ENCODE measurements at places on chromosomes 3 and 15.

DNA sequence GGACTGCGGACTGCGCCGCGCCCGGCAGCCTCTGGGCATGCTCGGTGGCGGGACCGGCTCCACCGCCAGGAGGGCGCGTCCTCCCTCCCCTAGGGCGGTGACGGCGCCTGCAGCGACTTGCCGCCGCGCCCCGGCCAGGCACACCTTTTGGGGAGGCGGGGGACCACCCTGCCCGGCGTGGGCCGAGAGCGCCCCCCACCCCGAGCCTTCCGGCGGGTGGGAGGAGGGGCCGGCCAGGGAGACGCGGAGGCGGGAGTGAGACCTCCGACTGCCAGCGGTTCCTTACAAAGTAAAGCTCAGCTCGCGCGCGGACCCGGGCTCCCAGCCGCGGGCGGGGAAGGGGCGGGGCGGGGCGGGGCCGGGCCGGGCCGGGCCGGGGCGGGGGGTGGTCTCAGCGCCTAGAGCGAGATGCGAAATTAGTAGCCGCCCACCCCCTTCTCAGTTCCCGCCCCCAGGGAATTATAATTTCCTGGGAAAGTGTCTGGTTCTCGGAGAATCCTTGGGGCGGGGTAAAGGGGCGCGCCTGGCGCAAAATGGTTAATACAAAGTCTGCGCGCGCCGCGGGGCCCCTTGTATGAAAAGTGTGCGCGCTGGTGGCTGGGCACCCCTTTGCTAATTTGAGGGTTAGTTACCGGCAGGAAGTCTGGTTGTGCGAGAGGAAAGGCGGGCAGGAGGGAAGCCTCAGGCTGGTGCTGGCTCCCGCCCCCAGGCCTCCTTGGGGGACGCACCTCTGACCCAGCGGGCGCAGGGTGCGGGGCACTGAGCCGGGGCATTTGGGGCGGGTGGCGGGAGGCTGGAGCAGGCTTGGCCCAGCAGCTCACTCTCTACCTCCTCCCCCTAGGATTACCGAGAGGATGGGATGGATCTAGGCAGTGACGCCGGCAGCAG, 224.8 kb upstream of the IL12A start:
- peak; percentile 40 for ATAC-seq

DNA sequence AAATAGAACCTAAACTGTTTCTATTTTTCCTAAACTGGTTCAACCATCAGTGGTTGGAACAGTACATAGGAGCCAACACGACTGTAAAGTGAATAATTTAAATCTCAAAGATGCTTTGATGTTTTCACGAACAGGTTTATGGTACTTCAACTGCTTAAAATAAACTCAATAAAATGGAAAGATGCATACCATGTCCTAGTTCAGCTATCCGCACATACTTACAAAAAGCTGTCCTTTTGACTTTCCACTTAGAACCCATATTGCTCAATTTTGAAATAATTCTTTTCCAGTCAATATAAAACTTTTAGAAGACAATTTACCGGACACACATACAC, 902 bp downstream of the CMTM6 start:
- ATAC-seq: no peak

GRCh38 chr3:169497567-169498257, 165.8 kb downstream of the MECOM start:
- no peak for ATAC-seq

DNA sequence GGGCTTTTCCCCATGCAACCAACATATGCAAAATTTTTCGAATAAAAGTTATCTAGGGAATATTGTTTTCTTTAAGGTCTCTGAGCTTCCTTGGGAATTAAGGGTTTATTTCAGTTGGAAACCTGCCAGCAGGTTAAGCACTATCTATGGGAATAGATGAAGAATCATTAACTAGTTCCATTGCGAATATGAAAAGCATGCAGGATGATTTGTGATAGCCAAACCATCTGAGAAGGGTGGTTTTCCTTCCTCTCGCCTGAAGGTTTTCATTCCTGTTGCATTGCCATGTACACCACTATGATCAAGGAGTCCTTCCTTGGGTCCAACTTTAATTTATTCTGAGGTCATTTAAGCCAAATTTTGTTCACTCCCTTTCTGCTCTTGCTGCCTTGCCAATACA, 184.9 kb downstream of the NR2F2 start:
- ATAC-seq: no peak

DNA sequence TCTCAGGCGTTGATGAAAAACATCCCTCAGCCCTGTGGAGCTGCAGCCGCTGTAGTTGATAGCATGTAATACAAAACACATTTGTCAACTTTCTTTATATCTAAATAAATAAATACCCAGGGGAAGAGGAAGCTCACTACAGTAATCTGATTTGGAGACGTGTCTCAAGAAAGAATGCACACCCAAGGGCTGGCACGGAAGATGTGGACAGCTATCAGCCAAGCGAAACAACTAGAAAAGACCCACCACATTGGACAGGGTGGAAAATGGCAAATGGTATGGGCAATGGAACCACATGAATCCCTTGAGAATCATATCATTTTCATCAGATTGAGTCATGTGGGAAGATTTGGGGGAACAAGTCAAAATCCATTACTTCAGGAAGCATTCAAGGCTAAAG, 43.1 kb upstream of the ALDH1A3 start:
- ATAC-seq: no peak

- ATAC-seq: no peak
These were observed 647 bp downstream of the HMG20A start for GRCh38 chr15:77421370-77421700.

GRCh38 chr3:12187448-12188327, 29.0 kb upstream of the TIMP4 start:
- ATAC-seq: no peak

GRCh38 chr15:59994888-59995557, 9.1 kb upstream of the FOXB1 start:
- no peak for ATAC-seq

DNA sequence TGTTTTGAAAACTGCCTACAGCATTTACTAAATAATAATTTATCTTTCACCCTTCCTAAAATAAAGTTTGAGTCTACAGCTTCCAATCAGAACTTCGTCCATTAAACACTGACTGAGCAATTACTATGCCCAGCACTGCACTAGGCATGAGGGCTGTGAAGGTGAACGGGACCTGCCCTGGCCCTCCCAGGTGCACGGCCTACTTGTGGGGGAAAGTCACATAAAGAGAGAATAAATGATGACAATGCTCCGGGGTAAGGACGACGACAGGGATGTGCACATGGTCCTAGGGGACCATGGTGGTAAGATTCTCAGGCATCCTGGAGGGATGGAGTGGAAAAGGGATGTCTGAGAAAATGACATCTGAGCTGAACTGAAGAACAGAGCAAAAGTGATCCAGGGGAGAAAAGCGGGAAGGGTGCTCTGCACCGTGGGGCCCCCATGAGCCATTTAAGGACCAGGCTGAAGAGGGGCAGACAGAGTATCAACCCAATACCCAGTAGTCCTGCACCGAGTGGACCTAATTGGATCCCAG, 11.5 kb downstream of the PLA2G4F start:
- ATAC-seq: no peak

DNA sequence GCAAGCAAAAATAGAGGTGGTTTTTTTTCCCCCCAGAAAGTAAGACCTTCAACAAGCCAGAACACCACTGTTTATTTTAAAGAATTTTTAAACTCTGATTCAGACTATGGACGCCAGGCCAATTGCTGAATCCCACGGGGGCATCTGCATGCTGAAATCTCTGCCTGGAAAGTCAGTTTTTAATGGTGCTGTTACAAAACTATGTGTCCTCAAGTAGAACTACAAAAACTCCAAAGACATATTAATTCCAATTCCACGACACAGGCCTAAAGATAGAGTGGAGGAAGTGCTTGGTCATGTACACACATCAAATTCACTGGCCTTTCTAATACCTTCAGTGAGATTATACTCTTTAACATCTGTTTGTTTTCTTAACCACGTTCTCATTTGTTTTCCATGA, 490.5 kb upstream of the NR2F2 start:
- no peak for ATAC-seq

GRCh38 chr15:29123991-29124390, 145.6 kb downstream of the NSMCE3 start:
- no peak for ATAC-seq

GRCh38 chr15:34147371-34148140, 45.7 kb downstream of the PGBD4 start:
- no peak for ATAC-seq

Measured in motor neuron (in vitro differentiated cells).